Breast epithelium (tissue), 4 donors: ENCODE measurements at places on chromosomes 3 and 15.

GRCh38 chr3:40310705-40311104, 1.2 kb downstream of the EIF1B start:
- no peak for DNase-seq

DNA sequence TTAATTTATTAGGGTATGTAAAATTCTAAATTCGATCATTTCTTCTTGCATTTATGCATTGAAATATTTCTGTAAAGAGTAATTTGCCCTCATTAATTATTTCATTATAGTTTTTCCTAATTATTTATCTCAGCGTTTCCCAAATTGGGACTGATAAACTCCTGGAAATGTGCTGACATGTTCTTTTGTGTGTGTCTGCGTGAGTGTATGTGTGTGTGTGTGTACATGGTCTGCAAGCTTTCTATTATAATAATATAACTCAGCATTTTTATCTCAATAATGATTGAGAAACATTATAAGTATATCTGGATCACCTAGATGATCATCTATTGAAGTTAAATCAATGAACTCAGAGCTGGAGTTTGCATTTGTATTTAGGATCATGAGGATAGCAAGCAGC, 38.7 kb downstream of the TMEM45A start:
- no peak for DNase-seq

DNA sequence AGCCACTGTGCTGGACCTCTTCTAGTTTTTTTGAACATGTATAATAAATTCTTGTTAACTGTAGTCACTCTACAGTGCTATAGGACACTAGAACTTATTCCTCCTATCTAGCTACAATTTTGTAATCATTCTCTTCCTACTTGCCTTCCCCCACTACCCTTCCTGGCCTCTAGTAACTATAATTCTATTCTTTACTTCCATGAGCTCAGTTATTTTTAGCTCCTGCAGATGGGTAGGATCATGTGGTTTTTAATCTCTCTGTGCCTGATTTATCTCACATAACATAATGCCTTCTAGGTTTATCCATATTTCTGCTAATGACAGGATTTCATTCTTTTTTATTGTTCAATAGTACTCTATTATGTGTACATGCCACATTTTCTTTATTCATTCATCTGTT, 113.2 kb upstream of the FGF7 start:
- no peak for DNase-seq

- no peak for DNase-seq
These were observed 74.2 kb upstream of the POU1F1 start for GRCh38 chr3:87350367-87351199.

DNA sequence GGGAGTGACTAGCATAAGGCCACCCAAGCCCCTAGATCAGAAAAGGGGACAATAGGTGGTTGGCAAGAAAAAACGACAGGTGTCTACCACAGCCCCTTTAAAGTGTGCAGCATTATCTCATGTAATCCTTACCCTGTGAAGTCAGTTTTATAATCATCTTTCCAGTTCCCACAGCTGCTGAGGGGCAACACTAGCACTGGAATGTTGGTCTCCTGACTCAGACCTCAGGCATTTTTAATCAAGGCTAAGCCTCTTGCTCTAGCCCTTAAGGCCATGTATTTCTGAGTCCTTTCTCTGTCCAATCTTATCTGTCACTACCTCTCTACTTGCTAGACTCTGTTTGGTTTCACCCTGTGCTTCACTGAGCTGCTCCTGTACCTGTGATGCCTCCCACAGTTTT, 171.7 kb downstream of the TLE3 start:
- no peak for DNase-seq

GRCh38 chr3:101193957-101194356, 126.4 kb downstream of the IMPG2 start:
- no peak for DNase-seq

- no peak for DNase-seq
These were observed 1214.8 kb downstream of the NSUN3 start for GRCh38 chr3:95277613-95278012.

GRCh38 chr3:42505128-42505848, 2.8 kb downstream of the VIPR1 start:
- DNase-seq, result peak; percentile 15

DNA sequence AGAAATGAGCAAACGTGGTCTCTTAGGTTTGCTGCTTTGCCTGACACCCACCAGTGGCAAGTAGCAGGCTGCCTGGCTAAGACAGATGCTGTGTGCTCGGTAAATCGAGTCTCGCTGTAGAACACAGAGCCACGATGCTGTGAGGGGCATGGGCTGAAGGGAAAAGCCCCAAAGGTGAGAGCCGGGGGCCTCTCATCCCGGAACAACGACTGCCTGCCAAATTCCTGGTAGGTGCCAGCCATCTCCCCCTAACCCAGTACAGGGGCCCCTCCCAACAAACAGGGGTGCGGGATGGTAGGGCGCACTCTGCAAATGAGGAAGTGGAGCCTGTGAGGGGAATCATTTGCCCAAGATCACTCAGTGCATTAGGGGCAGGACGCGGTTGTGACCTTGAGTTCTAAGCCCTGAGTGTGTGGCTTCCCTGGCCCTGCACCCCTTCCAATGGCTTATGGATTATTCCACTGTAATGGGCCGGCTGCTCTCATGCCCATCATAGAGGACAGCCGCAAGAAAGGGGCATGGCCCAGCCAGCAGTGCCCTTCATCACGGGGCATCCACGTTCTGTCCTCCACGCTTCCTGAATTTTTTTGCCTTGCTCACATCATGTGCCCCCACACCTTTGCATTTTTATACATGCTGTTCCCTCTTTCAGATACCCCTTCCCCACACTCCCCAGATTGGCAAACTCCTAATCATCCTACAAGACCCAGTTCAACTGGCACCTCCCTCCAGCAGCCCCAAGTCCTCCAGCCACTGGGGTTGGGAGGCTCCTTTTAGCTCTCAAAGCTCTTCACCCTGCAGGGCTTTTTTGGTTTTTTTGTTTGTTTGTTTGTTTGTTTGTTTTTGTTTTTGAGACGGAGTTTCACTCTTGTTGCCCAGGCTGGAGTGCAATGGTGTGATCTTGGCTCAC, 125.4 kb downstream of the NUP210 start:
- no peak for DNase-seq

DNA sequence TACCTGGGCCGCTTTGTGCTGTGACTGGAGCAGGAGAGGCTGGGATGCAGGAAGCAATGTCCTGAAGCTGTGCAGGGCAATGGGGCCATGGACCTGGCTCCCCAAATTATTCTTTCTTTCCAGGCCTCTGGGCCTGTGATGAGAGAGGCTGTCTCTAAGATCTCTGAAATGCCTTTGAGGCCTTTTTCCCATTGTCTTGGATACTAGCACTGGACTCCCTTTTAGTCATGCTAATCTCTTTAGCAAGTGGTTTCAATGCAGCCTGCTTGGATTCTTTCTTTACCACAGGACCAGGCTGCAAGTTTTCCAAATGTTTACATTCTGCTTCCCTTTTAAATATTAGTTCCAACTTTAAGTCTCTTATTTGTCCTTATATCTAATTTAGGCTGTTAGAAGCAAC, 64.8 kb upstream of the SGO1 start:
- no peak for DNase-seq
